ENCODE measurements at places on chromosomes 1 and 21.

GRCh38 chr1:215484171-215484939 lies 82.7 kb upstream of the KCTD3 start:
- no peak for DNase-seq

GRCh38 chr21:14956807-14957206 lies 108.0 kb downstream of the NRIP1 start:
- DNase-seq: no peak

GRCh38 chr1:52332411-52332810 lies 33.6 kb downstream of the CC2D1B start:
- DNase-seq: no peak

- no peak for DNase-seq
Observed at GRCh38 chr1:233060461-233060994, 110.1 kb downstream of the NTPCR start.

- no peak for DNase-seq
Observed at GRCh38 chr1:55338448-55338820, 123.3 kb upstream of the USP24 start.

DNA sequence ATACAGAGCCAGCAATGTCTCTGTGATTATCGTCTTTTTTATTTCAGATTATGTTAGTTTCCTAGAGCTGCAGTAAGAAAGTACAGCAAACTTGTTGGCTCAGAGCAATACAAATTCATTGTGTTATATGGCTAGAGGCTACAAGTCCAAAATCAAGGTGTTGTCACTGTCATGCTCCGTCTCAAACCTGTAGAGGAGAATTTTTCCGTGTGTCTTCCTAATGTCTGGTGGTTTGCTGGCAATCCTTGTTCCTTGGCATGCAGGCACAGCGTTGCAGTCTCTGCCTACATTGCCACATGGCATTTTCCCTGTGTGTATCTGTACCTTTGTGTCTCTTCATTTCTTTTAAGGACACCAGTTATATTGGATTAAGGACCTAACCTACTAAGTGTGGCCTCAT lies 244.4 kb downstream of the LRRIQ3 start:
- DNase-seq: no peak

GRCh38 chr21:15442743-15443469 lies 286.9 kb upstream of the USP25 start:
- no peak for DNase-seq

GRCh38 chr1:205570173-205570501 lies 61.7 kb downstream of the ELK4 start:
- no peak for DNase-seq

All from GM12864 (cell line).